ENCODE measurements at places on chromosomes 3 and 15. TPM values are rescaled to one million over a fixed set of nuclear protein-coding genes. Genes with fewer than 3 reads are reported as not detected.

TNFSF10 gene
- 15.9 TPM for total RNA-seq

TP53BP1 gene
- 26.4 TPM for total RNA-seq

KAT2B gene
- 89.8 TPM for total RNA-seq

GRM2 gene
- total RNA-seq = 0.39 TPM

TEX9 gene
- total RNA-seq = 0.54 TPM

DNA sequence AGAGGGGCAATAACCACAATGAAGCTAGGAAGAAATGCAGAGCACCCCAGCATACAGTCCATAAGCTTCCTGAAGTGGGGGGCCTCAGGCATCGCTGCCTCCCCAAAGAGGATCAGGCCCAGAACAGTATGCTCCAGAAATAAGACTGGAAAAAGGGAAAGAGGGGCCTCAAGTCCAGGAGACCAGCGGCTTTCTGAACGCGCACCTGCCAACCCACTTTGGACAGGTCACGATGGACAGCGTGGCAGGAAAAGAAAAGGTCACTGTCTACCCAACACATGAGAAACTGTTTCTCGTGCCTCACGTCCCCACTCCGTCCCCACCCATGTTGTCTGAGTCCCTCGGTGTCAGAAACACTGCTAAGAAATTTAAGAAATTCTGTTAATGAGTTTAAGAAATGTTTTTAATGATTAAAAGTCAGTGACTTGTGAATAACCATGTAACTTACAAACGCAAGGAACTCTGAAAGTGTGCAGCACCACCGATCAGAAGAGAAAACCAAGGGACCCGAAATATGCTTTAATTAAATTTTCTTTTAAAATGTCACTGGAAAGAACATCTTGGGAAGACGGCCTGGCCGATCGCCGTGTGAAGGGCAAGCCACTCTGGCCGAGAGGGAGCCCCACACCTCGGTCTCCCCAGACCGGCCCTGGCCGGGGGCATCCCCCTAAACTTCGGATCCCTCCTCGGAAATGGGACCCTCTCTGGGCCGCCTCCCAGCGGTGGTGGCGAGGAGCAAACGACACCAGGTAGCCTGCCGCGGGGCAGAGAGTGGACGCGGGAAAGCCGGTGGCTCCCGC is 1.7 kb upstream of the PPARG start:
- H3K27me3 ChIP-seq = no peaks in the 10 kb centered on the region
- H3K4me3 ChIP-seq = peak overlapping the region; percentile 97
- no peaks in the 10 kb centered on the region for H3K36me3 ChIP-seq
- peaks cover 24% of the 10 kb centered on the region for H3K4me1 ChIP-seq

- peak overlapping the region; percentile 14 for H3K27ac ChIP-seq
- H3K4me1 ChIP-seq = peaks cover 8% of the 10 kb centered on the region
- H3K27me3 ChIP-seq = no peaks in the 10 kb centered on the region
- no peak for DNase-seq
Observed at GRCh38 chr3:112611752-112612515, 29.0 kb downstream of the CCDC80 start.

- no peak overlapping the region for H3K27ac ChIP-seq
- no peaks in the 10 kb centered on the region for H3K36me3 ChIP-seq
- no peaks in the 10 kb centered on the region for H3K4me1 ChIP-seq
- no peak for DNase-seq
- no peaks in the 10 kb centered on the region for H3K27me3 ChIP-seq
Observed at GRCh38 chr3:173644086-173645082, 246.8 kb downstream of the NLGN1 start.

- no peak for DNase-seq
- H3K4me3 ChIP-seq = no peak overlapping the region
- no peaks in the 10 kb centered on the region for H3K36me3 ChIP-seq
- no peaks in the 10 kb centered on the region for H3K27me3 ChIP-seq
Observed at GRCh38 chr3:166685246-166685645, 694.9 kb downstream of the ZBBX start.

- H3K4me3 ChIP-seq = no peak overlapping the region
- no peaks in the 10 kb centered on the region for H3K36me3 ChIP-seq
- peaks cover 5% of the 10 kb centered on the region for H3K4me1 ChIP-seq
- no peaks in the 10 kb centered on the region for H3K27me3 ChIP-seq
- H3K27ac ChIP-seq = no peak overlapping the region
Observed at GRCh38 chr3:41120460-41120859, 78.8 kb upstream of the CTNNB1 start.

DNA sequence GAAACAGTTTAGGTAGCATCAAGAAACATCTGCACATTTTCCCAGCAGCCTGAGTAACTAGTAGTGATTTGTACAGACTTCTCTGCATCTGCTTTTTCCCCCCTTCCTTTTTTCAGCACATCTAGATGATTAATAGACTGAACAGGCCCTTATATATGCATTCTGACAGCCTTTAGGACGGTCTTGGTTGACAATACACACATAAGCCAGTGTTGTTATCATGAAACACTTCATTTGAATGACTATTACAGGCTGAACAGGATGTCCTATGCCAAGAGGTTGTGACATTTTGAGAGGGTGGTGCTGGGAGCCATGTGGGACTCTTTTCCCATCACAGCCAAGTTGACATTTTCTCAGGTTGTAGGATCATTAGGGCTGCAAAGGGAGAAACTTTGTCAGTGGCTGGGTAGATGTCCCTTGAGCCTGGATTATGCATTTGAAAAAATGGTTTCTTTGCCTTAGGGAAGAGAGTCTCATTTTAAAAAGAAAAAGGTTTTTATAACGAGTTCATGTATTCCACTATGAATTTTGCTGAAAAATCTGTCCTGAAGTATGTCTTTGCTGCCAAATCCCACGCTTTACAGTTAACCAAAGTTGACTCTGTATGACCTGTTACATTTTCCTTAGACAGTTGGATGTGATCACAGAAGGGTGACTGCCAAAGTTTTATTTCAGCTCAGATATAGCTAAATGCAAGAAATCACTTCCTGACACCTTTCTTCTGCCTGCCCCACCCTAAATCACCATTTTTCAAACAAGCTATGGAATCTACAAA is 73.7 kb downstream of the FILIP1L start:
- H3K27me3 ChIP-seq = no peaks in the 10 kb centered on the region
- H3K4me1 ChIP-seq = peaks cover 47% of the 10 kb centered on the region
- no peak overlapping the region for H3K4me3 ChIP-seq
- no peaks in the 10 kb centered on the region for H3K36me3 ChIP-seq

All from heart right ventricle (tissue), 16 donors.